ENCODE measurements at places on chromosomes 3 and 15.

DNA sequence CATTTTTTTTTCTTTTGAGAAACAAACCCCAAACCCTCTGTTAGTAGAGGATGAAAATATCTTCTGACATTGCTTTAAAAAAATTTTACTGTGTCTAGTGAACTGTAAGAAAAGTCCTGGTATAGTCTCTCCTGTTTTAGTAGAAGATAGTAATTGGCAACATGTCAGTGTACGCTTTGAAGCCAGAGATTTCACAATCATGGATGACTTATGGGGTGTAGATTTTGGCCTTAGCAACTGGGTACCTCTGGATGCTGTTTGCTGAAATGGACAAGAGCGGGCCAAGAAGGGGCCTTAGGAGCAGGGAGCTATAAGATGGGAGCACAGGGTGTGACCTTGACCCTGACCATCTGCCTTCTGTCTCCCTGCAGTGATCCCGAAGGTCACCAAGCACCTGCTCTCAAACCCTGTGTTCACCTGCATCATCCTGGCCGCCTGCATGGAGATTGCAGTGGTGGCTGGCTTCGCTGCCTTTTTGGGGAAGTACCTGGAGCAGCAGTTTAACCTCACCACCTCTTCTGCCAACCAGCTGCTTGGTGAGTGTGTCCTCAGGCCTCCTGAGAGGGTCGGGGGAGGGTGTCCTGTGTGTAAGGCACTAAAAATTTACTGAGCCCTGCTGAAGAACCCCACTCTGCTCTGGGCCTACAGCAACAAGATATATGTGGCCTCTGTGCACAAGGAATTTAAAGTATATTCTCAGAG is 266.7 kb downstream of the SLCO3A1 start:
- no peak for DNase-seq

GRCh38 chr3:62378311-62378789 is 5.0 kb upstream of the FEZF2 start:
- DNase-seq = no peak

DNA sequence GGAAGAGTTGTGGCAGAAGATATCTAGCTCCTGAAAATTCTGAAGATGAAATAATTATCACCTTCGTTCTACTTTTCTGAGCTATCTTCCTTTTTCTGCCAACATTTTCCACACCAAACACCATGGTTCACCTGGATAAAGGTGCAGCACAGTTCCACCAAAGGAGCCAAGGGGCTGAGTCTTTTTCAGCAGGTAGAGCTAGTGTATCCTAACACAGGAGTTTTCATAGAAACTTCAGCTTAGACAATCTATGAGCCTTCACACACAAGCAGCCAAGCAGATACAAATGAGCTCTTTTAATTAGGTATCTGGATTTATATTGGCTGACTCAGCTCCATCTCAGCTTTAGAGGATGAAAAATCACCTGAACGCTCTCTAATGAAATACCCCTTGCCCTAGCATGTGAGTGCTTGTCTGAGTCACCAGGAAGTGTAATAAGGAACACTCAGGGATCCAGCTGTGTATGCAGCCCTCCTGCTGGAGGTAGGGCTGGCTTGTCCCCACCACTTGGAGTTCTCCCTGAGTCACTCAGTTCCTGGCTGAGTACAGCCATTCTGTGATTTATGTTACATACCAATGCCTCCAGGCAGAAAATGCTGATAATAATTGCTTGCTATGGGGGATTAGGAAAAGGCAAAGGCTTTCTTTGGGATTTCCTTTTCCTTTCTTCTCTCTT is 385.7 kb downstream of the LSAMP start:
- no peak for DNase-seq

GRCh38 chr3:183475016-183475763 is 46.8 kb upstream of the MCF2L2 start:
- no peak for DNase-seq

GRCh38 chr3:127849368-127849767 is 27.1 kb upstream of the MGLL start:
- DNase-seq = no peak

DNA sequence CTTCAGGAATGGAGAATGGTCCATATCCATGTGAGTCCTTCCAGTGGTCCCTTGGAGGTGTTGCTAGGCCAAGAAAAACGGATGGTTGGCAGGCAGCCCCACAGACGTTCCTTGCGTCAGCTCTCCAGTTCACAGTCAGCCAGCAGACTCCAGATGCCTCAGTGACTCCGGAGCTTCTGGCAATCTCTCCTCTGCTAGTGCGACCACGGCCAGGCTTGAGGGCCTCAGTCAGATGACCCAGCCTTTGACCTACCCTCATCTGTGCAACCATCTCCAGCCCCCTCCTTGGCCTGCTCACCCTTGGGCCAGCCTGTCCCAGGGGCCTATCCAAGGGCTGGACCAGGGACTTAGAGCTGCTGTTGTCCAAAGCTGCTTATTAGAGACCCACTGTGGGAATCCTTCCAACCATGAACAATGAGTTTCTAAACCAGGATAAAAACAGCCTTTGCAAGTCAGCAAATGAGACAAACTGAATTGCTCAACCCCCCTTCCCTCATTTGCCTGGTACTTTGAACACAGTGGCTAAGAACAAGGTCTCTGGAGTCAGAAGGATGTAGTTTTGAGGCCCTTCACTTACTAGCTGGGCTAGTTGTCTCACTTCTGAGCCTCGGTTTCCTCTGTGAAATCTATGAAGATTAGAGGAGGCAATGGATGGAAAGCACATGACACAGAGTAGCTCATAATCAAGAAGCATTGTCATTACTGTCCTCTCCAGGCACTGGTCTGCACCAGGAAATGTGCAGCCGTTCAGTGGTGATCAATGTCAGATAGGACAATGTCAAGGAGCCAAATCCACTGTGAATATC is 44.8 kb downstream of the ANP32A start:
- DNase-seq = no peak

- DNase-seq = no peak
Observed at GRCh38 chr3:24433838-24434591, 60.6 kb downstream of the THRB start.

GRCh38 chr3:197728487-197728886 is 8.2 kb downstream of the RUBCN start:
- DNase-seq = no peak

DNA sequence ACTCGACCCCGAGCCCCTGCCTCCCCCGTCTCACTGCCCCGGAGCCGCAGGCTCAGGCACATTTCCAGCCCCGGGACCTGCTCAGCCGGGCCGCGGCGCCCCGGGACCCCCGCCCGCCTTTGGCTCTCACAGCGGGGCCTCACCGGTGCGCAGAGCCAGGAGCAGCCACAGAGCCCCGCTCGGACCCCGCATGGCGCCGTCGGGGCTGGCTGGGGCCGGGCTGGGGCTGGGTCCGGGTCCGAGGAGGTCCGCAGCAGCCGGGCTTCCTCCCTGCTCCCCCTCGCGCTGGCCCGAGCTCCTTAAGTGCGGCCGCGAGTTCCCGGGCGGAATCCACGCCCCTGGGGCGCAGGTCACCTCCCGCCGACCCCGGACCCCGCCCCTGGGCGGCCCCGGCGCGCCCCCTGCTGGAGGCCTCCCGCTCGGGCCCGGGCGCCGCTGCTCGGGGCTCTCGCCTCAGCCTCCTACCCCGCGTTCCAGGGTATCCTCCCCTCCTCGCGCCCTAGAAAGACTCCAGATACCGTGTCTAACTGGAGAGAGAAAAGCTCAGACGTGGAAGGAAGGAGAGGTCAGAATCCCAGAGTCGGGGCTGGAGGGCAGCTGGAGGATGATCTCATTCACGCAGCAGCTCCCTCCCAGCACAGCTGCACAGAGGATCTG is at the start of gene MELTF:
Gene MELTF, minus strand, starts transcription at position 307 of the 657 bp plus-strand sequence. Its CDS starts 115 bp downstream, at position 192.
- DNase-seq = peak; percentile 58

DNA sequence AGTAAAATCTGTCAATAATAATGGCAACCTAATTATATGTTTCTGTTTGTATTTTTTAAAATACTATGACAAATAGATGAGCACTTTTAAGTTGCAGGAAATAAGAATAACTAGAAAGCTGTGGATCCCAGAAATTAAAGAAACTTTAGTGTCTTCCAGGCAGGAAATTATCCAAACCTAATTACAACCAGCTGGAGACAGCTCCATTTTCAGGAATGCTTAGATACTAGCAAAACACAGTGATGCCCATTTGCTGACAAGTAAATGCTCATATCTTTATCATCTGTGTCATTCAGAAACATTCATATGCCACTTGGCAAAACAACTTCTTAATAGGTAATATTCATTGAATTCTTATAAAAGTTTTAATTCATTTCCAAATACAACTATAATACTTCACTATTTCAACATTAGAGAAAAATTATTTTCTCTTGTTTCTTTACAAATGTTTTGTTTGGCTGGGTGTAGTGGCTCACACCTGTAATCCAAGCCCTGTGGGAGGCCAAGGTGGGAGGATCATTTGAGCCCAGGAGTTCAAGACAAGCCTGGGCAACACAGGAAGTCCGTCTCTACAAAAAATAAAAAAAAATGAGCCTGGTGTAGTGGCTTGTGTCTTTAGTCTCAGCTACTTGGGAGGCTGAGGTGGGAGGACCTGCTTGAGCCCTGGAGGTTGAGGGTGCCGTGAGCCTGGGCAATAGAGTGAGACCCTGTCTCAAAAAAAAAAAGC is 169.1 kb upstream of the TSPAN3 start:
- DNase-seq = no peak

- DNase-seq = no peak
Observed at GRCh38 chr3:50604628-50605588, 6.7 kb downstream of the CISH start.

DNA sequence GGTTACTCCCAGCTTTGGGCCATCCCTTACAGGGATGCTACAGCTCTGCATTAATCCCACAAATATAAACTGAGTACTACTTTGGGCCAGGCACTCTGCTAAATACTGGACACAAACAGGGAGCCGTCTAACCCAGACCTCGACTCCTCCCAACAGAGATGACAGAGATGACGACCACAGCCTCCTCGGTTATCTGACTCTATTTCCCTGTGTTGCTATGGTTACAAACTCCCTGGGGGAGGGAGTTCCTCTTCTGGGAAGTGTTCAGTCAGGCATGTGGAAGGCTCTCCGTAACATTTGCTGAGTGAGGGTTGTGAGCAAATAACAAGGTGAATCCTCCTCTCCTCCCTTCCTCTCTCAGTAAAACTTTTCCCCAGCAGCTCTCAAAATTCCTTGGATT is 6.7 kb upstream of the CMTM7 start:
- DNase-seq = no peak

DNA sequence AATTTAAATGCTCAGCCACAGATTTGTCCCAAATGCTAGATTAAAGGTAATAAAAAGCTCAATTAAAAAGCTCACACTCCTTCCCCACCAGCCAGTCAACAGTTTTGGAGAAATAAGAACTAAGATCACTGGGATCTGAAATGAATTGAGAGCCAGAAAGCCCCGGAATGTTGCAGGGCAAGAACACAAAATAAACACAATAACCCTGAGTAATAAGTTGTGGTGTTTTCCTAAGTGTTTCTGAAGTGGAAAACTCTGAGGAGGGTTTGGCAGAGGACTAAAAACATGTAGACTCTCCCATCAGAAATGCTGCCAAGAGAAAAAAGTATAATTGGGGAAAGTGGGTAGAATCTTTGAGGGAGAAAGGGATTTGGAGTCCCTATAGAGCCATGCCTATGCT is 127.8 kb downstream of the ABI3BP start:
- no peak for DNase-seq

GRCh38 chr3:171396048-171396447 is 64.2 kb downstream of the TNIK start:
- DNase-seq = no peak

- no peak for DNase-seq
Observed at GRCh38 chr3:64459711-64460110, 228.1 kb downstream of the ADAMTS9 start.
